Thyroid gland (tissue), 4 donors: ENCODE measurements at places on chromosomes 13 and 19.

- no peaks in the 10 kb centered on the region for H3K36me3 ChIP-seq
- no peaks in the 10 kb centered on the region for H3K27me3 ChIP-seq
- no peak overlapping the region for H3K4me3 ChIP-seq
- DNase-seq = peak; percentile 51
- H3K4me1 ChIP-seq = peaks cover 53% of the 10 kb centered on the region
Measured at GRCh38 chr19:16586991-16587832, 15.0 kb upstream of the SLC35E1 start.

DNA sequence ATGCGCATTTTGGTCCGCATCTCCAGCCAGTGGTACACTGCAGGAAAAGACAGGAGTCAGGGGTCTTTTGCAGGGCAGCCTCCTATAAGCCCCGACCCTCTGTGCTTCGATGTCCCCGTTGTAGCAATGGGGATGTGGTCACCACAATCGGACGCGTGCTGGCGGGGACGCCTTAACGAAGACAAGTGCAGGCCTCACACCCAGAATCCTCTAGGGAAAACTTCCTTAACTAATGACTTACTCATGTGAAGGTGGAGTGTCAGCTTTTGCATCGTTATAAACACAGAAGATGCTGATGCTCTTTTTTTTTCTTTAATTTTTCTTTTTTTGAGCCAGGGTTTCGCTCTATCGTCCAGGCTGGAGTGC is 22.1 kb downstream of the VASP start:
- H3K27me3 ChIP-seq = no peaks in the 10 kb centered on the region
- no peak overlapping the region for H3K4me3 ChIP-seq
- peaks cover 10% of the 10 kb centered on the region for H3K4me1 ChIP-seq
- no peaks in the 10 kb centered on the region for H3K36me3 ChIP-seq
- no peak overlapping the region for H3K27ac ChIP-seq
- no peak for DNase-seq

GRCh38 chr19:42068756-42069571 is 1.0 kb downstream of the GRIK5 start:
- H3K27ac ChIP-seq = peak overlapping the region; percentile 35
- H3K4me3 ChIP-seq = peak overlapping the region; percentile 41
- H3K36me3 ChIP-seq = no peaks in the 10 kb centered on the region
- no peaks in the 10 kb centered on the region for H3K27me3 ChIP-seq
- DNase-seq = peak; percentile 36
- peaks cover 13% of the 10 kb centered on the region for H3K4me1 ChIP-seq

GRCh38 chr19:7831452-7831851 is 1.4 kb downstream of the EVI5L start:
- no peaks in the 10 kb centered on the region for H3K27me3 ChIP-seq
- H3K4me3 ChIP-seq = no peak overlapping the region
- no peaks in the 10 kb centered on the region for H3K36me3 ChIP-seq
- DNase-seq = no peak

DNA sequence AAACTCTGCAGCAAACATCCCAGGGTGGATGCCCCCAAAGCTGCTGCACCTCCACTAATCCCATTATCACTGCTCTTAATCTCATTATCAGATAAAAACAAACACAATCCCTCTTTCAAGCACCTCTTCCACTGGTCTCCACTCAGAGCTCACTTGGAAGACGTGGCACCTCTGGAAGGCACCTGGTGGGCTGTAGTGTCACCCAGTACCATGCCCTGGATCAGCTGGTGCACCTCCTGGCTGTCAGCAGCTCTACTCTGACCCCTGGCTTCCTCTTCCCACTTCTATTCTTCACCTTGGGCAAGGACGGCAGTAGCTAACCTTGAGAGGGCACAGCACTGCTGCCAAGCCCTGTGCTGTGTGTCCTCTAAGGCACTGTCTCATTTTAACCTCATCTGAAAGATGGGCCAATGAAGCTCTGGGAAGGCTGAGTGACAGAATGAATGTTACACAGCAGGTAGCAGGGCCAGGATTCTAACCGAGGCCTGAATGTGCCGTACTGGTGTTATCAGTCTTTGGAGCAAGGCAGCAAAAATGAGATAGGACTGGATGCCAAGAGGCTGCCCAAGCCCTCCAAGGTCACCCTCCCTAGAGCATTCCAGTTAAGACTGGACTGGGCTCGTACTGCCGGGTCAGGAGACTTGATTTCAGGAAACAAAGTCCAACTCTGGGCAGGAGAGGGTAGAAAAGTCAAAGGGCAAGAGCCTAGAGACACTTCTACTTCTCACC is 7.4 kb downstream of the BRD4 start:
- H3K27me3 ChIP-seq = no peaks in the 10 kb centered on the region
- no peak overlapping the region for H3K27ac ChIP-seq
- H3K4me3 ChIP-seq = no peak overlapping the region
- H3K36me3 ChIP-seq = no peaks in the 10 kb centered on the region

GRCh38 chr19:54389553-54389952 is 24.8 kb upstream of the LAIR1 start:
- H3K36me3 ChIP-seq = no peaks in the 10 kb centered on the region
- H3K4me1 ChIP-seq = no peaks in the 10 kb centered on the region
- no peak overlapping the region for H3K27ac ChIP-seq
- H3K27me3 ChIP-seq = no peaks in the 10 kb centered on the region

DNA sequence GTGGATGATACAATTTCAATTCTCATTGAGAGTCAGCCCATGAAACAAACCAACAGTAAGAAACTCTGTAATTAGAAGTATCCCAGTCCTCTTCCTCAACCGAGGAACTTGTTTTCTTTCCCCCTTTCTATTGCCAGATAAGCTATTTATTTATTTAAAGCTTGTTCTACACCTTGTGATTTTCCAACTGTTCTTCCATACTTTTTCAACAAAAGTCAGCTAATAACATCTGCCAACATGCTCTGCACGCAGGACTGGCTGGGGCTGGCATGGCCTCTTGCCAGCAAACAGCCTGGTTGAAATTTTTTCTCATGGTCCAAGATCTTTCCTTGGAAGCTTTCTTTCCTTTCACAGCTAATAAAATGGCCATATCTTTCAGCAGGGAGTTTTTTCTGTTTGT is 2.9 kb upstream of the IRS2 start:
- no peak overlapping the region for H3K4me3 ChIP-seq
- no peaks in the 10 kb centered on the region for H3K27me3 ChIP-seq
- H3K36me3 ChIP-seq = no peaks in the 10 kb centered on the region
- H3K27ac ChIP-seq = no peak overlapping the region
- DNase-seq = peak; percentile 83
- H3K4me1 ChIP-seq = peaks cover 6% of the 10 kb centered on the region

GRCh38 chr13:77832339-77833100 is 86.1 kb downstream of the EDNRB start:
- no peaks in the 10 kb centered on the region for H3K36me3 ChIP-seq
- H3K4me1 ChIP-seq = peaks cover 7% of the 10 kb centered on the region
- no peak for DNase-seq
- H3K27me3 ChIP-seq = no peaks in the 10 kb centered on the region
- H3K4me3 ChIP-seq = no peak overlapping the region

GRCh38 chr13:50422181-50423148 is 407.2 kb downstream of the KCNRG start:
- H3K4me3 ChIP-seq = no peak overlapping the region
- no peak overlapping the region for H3K27ac ChIP-seq
- H3K36me3 ChIP-seq = no peaks in the 10 kb centered on the region
- H3K4me1 ChIP-seq = peaks cover 41% of the 10 kb centered on the region
- DNase-seq = no peak

- H3K4me1 ChIP-seq = peaks cover 7% of the 10 kb centered on the region
- no peak overlapping the region for H3K27ac ChIP-seq
- no peaks in the 10 kb centered on the region for H3K36me3 ChIP-seq
- no peak overlapping the region for H3K4me3 ChIP-seq
Measured at GRCh38 chr13:112956571-112957294, 12.3 kb upstream of the MCF2L start.

GRCh38 chr19:6728346-6728745 is 7.9 kb upstream of the C3 start:
- H3K4me1 ChIP-seq = peaks cover 2% of the 10 kb centered on the region
- no peaks in the 10 kb centered on the region for H3K27me3 ChIP-seq
- no peak for DNase-seq
- no peak overlapping the region for H3K27ac ChIP-seq

- H3K27me3 ChIP-seq = no peaks in the 10 kb centered on the region
- peak; percentile 42 for DNase-seq
- H3K36me3 ChIP-seq = no peaks in the 10 kb centered on the region
Measured at GRCh38 chr13:98143601-98144026, 720 bp downstream of the FARP1 start.

DNA sequence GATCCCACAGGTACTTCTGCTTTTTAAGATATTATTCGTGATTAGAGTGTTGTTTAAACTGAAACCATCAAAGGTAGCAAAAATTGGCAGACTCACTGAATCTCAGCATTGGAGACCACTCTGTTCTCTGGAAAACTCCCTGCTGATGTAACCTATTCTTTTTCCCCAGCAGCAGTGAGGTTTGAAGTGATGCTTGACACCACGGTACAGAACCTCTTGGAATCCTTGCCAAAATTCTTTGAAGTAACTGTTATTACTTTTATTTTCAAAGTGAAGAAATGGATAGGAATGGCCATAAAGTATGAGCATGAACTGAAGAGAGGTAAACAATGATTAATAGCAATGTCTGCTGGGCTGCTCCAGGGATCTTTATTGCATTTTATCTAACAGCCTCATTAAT is 66.4 kb upstream of the KL start:
- no peak overlapping the region for H3K4me3 ChIP-seq
- H3K27ac ChIP-seq = no peak overlapping the region
- DNase-seq = no peak
- H3K36me3 ChIP-seq = no peaks in the 10 kb centered on the region
- H3K4me1 ChIP-seq = no peaks in the 10 kb centered on the region
- H3K27me3 ChIP-seq = no peaks in the 10 kb centered on the region

- no peaks in the 10 kb centered on the region for H3K36me3 ChIP-seq
- H3K27ac ChIP-seq = no peak overlapping the region
- DNase-seq = peak; percentile 66
- peak overlapping the region; percentile 12 for H3K4me3 ChIP-seq
- H3K27me3 ChIP-seq = peaks cover 4% of the 10 kb centered on the region
Measured at GRCh38 chr13:43785650-43786471, 911 bp downstream of the ENOX1 start.

DNA sequence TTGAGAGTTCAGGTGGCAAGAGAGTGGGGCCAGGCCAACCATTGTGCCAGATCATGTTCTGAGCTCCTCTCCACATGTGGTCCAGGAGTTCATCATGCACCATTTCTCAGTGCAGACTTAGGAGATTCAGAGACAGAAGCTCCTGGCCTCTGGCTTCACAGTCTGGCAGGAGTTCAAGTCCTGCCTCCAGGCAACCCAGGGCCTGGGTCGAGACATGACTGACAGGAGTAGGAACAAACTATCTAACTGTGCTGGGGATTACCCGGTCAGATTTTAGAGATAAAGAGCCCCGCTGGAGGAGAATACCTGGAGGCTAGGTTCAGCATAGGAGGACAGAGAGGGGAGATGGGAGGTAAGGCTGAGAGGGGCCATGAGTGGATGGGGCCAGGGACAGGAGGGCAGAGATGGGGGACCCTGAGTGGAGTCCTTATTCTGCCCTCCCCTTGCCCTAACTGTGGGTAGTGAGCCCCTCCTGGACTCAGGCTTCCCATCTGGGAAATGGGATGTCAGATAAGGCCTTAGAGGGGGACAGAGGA is 906 bp upstream of the CYP4F11 start:
- DNase-seq = peak; percentile 33
- no peaks in the 10 kb centered on the region for H3K27me3 ChIP-seq
- no peaks in the 10 kb centered on the region for H3K36me3 ChIP-seq
- no peak overlapping the region for H3K27ac ChIP-seq

- DNase-seq = peak; percentile 69
- H3K27me3 ChIP-seq = no peaks in the 10 kb centered on the region
- no peaks in the 10 kb centered on the region for H3K36me3 ChIP-seq
- H3K27ac ChIP-seq = peak overlapping the region; percentile 56
Measured at GRCh38 chr19:42433503-42434260, 6.5 kb upstream of the LIPE start.

DNA sequence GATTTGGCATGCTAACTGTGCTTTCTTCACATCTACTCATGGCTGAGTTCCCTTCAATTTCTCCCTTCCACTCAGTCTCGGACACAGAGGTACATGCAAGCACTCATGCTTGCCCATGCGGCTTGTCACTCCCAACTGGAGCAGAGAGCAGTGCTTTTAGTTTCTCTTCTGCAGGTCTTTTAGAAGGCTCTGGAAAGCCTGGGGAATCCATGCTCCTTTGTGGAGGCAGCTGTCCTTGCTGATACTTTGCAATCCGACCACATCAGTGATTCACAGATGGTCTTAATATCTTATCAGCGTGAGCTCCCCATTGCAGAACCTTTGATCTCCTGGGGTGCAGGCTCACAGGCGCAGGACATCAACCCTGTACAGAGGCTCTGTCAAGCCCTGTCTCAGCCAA is 203.9 kb downstream of the COL4A1 start:
- no peaks in the 10 kb centered on the region for H3K36me3 ChIP-seq
- H3K27ac ChIP-seq = no peak overlapping the region
- H3K4me3 ChIP-seq = no peak overlapping the region
- DNase-seq = peak; percentile 48
- H3K27me3 ChIP-seq = no peaks in the 10 kb centered on the region

GRCh38 chr13:77507931-77508776 is 27.4 kb upstream of the SCEL start:
- H3K4me1 ChIP-seq = peaks cover 26% of the 10 kb centered on the region
- peak overlapping the region; percentile 66 for H3K27ac ChIP-seq
- H3K27me3 ChIP-seq = no peaks in the 10 kb centered on the region
- no peak overlapping the region for H3K4me3 ChIP-seq
- DNase-seq = no peak

- no peaks in the 10 kb centered on the region for H3K4me1 ChIP-seq
- H3K27me3 ChIP-seq = no peaks in the 10 kb centered on the region
- no peak overlapping the region for H3K4me3 ChIP-seq
Measured at GRCh38 chr13:36493046-36493445, 60.8 kb downstream of the CCNA1 start.

GRCh38 chr13:77456271-77456670 is 79.2 kb upstream of the SCEL start:
- no peak for DNase-seq
- H3K27ac ChIP-seq = no peak overlapping the region
- no peaks in the 10 kb centered on the region for H3K4me1 ChIP-seq
- H3K27me3 ChIP-seq = no peaks in the 10 kb centered on the region
- no peaks in the 10 kb centered on the region for H3K36me3 ChIP-seq

DNA sequence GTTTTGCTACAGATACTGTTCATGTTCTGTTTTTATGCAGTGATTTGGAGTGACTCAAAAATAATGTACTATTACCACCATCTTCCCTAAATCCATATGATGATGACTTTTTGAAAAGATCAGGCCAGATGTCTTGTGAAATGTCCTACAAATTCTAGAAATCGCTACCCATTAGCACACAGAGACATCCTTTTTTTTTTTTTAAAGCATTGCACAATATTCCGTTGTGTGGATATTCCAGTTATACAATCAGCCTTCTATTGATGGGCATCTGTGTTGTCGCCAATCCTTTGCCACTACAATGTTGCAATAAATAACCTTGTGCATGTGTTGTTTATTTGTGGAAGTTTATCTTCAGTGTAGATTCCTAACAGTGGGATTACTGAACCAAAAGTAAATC is 24.5 kb downstream of the ZDHHC20 start:
- no peaks in the 10 kb centered on the region for H3K27me3 ChIP-seq
- peaks cover 5% of the 10 kb centered on the region for H3K4me1 ChIP-seq
- DNase-seq = no peak
- no peak overlapping the region for H3K27ac ChIP-seq
- H3K4me3 ChIP-seq = no peak overlapping the region
- no peaks in the 10 kb centered on the region for H3K36me3 ChIP-seq
